ENCODE measurements at places on chromosomes 7 and 10.
A peak's percentile ranks its signal among the peaks of the same experiment; 100 is the strongest.

DNA sequence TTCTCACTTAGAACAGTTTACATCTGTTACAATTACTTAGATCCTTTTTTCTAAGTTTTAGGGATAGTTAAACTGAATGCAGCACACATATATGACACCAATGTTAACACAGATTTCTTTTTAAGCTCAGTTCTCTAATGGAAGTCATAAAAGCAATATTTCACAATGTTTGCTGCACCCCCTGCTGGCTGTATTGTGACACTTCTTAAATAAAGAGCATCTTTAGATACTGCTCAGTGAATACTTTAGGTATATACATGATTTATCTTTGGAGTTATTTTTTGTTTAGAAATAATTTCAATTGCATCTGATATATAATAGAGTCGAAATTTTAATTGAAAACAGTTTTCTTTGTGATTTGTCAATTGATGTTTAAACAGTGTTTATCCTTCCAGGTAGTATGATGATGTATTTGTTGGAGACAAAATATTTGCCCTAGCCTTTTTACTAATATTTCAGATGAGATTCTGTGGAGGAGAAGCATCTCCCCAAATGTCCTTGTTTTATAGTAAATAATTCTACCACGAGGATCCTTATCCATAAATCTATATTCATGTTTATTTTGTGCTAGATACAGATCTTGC lies 174.4 kb downstream of the ST7 start:
- DNase-seq: peak; percentile 77

- no peak for DNase-seq
These were observed 70.9 kb downstream of the CARD11 start for GRCh38 chr7:2972835-2973161.

- no peak for DNase-seq
These were observed 519.9 kb upstream of the DPP6 start for GRCh38 chr7:153532326-153532725.

GRCh38 chr7:152617056-152617455 lies 58.9 kb downstream of the XRCC2 start:
- no peak for DNase-seq

GRCh38 chr7:27167916-27168264 lies 2.6 kb upstream of the HOXA9 start:
- DNase-seq: peak; percentile 84

- peak; percentile 95 for DNase-seq
These were observed 9.3 kb upstream of the SPOCK2 start for GRCh38 chr10:72097448-72098300.

DNA sequence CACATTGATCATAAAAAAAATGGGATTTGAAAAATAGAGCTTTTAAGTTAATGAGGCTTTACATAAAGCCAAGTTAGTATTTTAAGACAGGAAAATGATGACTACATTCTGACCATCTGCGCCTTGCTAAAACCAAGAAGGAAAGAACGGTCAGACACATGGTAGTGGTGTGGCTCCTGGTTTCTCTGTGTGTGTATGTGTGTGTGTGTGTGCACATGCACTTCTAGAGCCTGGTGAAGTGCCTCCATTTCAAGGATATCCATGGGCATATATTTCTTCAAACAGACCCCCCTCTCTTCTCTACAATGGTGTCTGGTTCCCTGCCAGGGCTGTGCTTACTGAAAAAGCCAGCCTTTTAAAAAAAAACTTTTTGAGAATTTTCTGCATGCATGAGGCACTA lies 80.9 kb downstream of the FRMPD2 start:
- no peak for DNase-seq

- DNase-seq: no peak
These were observed 173.6 kb downstream of the ARL4A start for GRCh38 chr7:12861070-12861469.

DNA sequence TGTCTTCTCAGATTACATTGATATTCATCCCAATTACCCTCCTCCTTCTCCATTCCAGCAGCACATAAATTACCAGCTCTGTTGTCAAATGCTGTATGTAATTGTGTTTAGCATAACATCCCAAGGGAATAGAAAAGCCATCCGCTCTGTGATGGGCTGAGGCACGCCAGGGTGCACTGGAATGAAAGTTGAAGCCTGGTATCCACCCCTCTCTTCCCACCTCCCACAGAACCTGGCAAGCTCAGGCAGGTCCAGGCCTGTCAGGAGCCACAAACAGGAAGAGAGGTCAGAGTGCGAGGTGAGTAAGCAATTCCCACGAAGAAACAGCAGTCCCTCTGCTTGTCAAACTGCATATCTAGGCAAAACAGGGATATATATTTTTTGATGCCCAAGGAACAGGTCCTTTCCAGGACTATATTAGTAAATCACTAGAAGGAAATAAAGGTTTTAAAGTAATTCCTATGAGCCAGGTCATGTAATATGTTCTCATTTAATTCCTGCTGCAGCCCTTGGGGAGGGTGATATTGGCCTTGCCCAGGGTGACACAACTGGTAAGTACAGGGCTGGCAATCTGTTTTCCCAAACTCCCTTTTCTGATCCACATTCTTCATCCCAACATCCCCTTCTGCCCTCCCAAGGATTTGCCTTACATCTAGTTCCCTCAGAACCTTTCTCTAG lies 155.6 kb upstream of the GHITM start:
- DNase-seq: peak; percentile 7

- no peak for DNase-seq
These were observed 85.2 kb downstream of the ARHGAP22 start for GRCh38 chr10:48519481-48520183.

DNA sequence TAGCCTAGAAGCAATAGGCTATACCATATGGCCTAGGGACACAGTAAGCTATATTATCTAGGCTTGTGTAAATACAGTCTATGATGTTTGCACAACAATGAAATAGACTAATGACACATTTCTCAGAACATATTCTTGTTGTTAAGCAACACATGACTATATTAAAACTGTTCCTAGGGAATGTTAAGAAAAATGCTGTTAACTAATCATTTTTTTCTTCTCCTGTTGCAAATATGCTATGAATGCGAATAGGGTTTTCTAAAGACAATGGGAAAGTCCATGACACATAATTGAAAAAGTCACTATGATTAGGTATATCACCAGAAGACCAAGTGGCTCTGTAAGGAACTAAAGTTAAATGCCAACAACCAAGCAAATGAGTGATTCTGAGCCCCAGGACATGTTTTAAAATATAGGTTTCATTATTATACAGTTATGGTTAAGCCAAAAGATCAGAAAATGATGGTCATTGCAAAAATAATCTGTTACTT lies 454.0 kb upstream of the SORCS1 start:
- DNase-seq: peak; percentile 3

GRCh38 chr10:4673279-4674040 lies 152.5 kb upstream of the AKR1E2 start:
- DNase-seq: no peak

GRCh38 chr10:91541481-91541880 lies 91.4 kb downstream of the PPP1R3C start:
- DNase-seq: no peak

DNA sequence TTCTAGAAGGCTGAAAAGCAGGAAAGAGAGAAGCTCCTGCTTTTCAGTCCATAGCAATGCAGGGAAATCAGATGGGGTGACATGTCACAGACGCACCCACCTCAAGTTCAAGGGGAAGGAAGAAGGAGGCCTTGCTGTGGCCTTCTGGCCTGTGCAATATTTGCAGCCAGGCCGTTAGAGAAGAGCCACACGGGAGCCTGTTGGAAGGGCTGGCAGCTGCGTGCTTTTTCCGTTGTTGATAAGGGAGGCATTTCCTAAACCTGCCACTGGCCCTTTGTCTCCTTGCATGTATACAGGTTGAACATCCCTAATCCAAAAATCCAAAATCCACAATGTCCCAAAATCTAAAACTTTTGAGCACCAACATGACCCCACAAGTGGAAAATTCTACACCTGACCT lies 492.5 kb upstream of the ZMIZ1 start:
- no peak for DNase-seq

DNA sequence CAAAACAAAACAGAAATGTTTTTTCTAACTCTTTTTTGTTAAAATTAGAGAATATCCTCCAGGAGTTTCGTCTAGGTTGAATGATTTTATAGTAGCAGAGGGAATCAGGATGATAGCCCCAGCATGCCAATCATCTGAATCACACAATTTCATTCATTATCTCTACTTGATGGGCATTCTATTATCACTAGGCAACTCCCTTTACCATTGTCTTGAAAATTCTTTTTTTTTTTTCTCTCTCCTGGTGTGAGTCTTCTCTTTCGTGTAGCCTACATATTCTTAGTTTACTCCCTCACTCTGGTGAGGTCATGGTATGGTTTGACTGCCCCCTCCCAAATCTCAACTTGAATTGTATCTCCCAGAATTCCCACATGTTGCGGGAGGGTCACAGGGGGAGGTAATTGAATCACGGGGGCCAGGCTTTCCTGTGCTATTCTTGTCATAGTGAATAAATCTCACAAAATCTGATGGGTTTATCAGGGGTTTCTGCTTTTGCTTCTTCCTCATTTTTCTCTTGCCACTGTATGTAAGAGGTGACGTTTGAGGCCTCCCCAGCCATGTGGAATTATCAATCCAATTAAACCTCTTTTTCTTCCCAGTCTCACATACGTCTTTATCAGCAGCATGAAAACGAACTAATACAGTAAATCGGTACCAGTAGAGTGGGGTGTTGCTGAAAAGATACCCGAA lies 105.0 kb downstream of the OTUD1 start:
- DNase-seq: no peak

DNA sequence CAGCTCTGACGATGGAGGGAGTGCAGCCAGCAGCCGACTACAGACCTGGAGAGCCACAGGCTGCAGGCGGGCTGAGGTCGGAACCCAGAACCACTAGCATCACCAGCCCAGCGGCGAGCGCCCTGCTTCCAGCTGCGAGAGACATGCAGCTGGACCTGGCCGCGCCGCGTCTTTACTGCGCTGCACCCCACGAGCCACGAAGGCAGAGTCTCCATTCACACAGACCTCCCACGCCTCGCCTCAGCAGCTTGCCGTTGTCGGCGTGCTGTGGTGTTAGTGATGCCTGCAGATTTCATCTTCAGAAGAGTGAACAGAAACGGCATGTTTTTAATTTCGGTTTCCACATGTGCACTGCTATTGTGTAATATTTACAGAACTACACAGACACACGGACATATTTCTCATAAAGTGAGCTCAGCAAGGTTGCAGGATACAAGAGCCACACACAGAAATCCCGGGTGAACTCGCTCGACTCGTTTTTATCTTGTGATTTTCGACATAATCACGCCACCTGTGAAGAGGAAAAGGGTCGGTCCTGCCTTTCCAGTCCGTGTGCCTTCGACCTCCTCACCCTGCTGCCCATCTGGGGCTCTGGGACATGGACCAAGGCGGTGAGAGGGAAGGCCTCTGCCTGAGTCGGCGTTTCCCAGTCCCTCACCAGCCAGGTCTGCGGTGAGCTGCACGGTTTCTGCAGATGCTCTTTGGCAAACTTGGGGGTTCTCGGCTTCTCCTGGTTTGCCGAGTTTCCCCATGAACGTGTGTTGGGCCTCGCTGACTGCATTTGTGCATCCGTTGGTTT lies 252.2 kb downstream of the ELFN1 start:
- DNase-seq: no peak

- DNase-seq: no peak
These were observed 42.8 kb downstream of the CLRN3 start for GRCh38 chr10:127849921-127850320.

- peak; percentile 4 for DNase-seq
These were observed 44.6 kb downstream of the MTERF1 start for GRCh38 chr7:91835826-91836368.

GRCh38 chr7:51261117-51261835 lies 55.3 kb downstream of the COBL start:
- DNase-seq: no peak

DNA sequence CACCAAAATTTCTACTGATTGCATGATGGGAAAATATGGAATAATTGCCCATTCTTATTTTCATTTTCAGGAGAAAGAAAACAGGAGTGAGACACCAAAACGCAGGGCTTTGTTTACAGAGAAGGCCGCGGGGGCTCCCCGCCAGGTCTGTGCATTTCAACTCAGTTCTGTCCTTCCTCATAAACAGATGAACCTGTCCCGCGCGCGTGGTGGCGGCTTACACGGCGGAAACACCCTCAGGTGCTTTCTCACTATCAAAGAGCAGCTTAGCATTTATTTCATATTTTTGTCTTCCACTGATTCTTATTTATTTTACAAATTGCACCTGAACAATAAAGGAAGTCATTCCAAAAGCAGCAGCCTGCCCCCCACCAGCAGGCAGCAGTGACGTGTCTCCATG lies 579.4 kb downstream of the PTPRN2 start:
- no peak for DNase-seq

DNA sequence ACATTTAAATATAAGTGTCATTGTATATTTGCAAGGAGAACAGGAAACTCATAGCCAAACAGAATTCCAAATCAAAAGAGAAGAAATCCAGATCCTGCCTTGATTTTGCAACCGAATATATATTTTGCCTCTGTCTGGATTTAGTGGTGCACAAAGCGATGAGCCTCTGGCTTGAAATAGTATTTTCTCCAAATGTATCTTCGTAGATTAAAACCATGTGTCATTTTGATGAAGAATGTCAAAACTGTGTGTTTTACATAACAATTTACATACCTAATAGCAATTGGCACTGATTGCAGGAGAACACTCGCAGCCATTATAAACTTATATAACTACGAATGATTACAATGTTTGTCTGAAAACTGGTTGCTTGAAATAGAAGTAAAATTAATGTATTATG lies 156.4 kb downstream of the ARID5B start:
- DNase-seq: no peak

DNA sequence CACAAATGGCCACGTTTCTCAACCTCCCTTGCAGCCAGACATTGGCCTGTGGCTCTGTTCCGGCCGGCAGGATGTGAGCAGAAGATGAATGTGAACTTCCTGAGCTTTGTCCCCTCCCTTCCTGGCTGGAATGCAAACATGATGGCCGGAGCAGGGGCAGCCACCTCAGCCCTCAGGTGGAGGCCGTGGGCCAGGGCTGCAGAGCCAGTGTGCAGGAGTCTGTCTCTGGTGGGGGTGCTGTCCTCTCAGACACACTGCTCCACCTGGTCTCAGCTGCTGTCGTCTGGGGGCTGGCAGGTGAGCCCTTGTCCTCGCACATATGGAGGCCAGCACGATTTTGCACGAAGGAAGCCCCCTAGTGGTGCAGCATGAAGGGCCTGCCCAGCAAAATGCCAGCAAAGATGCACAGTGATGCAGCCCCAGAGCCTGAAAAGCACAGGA lies 25.3 kb upstream of the PWWP2B start:
- peak; percentile 32 for DNase-seq

GRCh38 chr10:4810092-4810491 lies 15.9 kb upstream of the AKR1E2 start:
- DNase-seq: peak; percentile 13

- peak; percentile 66 for DNase-seq
These were observed 90.3 kb upstream of the ZNF438 start for GRCh38 chr10:31121757-31122577.

- no peak for DNase-seq
These were observed 35.4 kb upstream of the KNDC1 start for GRCh38 chr10:133124357-133125211.
